Renal pelvis (tissue), 12 donors: ENCODE measurements at places on chromosomes 7 and 10.

GRCh38 chr10:26737730-26738129, 40.2 kb downstream of the PDSS1 start:
- DNase-seq: no peak

DNA sequence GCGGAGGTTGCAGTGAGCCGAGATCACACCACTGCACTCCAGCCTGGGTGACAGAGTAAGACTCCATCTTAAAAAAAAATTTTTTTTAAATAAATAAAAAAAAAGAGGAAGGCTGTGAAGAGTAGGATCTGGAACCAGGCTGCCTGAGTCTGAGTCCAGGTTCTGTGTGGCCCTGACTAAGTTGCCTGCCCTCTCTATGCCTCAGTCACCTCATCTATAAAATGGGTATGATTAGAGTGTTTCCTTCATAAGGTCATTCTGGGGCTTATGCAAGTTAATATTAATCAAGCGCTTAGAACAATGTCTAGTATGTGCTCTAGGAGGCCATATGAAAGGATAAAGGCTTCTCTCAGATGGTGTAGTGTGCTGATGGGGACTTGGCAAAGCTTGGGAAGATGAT, 12.3 kb downstream of the COL26A1 start:
- no peak for DNase-seq

GRCh38 chr10:21728618-21729017, 194.6 kb downstream of the MLLT10 start:
- DNase-seq: no peak

DNA sequence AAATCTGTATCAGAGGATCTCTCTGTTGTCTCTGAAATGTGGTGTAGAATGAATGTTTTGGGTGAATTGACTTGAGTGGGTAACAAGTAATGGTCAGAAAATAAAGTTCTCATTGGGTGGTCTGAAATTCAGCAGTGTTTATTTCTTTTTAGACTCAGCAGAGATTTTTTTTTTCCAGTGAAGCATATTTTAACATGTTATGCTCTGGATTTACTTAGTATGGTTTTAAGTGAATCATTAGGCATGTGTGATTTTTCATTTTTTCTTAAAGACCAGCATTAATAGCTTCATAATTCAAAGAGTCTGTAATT, 63.5 kb downstream of the REEP3 start:
- no peak for DNase-seq

GRCh38 chr7:42880392-42880791, 31.5 kb downstream of the C7orf25 start:
- DNase-seq: no peak

- no peak for DNase-seq
Observed at GRCh38 chr7:108561047-108561619, 8.4 kb downstream of the THAP5 start.

- no peak for DNase-seq
Observed at GRCh38 chr7:117123311-117123926, 170.1 kb downstream of the ST7 start.
